ENCODE measurements at places on chromosomes 3 and 15.

DNA sequence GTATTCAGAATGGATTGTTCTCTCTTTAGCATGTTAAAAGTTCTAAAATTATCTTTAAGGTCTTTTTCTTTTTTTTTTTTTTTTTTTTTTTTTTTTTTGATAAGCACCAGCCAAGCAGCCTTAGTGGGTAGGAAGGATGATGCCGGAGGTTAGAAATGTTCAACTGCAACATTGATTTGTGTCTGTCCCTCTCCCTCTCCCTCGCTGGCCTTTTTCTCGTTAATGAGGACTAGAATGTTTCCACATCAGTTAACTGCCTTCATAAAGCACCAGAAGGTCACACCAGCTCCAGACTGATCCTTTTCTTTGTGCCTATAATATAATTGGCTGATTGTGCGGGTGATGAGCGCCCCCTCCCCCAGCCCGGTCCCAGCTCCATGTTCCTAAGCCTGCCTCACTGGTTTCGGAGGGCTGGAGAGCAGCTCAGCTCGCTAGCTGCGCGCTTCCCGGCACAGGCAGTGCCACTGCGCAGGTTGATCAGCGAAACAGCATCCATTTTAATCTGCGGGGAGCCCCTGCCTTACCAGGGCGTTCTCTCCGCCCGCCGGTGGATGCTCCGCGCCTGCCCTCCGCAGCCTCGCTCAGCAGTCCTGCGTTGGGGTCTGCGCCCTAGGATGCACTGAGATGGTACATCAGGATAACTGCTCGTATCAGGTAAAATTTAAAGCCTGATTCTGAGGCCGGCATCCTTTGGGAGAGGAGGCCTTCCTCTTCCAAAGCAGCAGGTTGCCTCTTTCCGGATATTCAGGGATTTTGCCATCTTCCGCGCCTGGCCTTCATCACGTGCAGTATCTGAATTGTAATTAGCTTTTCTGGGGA, 148.9 kb upstream of the IL12A start:
- DNase-seq: no peak

- DNase-seq: peak; percentile 83
Measured at GRCh38 chr3:42502429-42503250, at the start of gene VIPR1. Gene VIPR1, plus strand, starts transcription at chr3:42502643. Its CDS starts 93 bp downstream, at chr3:42502736.

DNA sequence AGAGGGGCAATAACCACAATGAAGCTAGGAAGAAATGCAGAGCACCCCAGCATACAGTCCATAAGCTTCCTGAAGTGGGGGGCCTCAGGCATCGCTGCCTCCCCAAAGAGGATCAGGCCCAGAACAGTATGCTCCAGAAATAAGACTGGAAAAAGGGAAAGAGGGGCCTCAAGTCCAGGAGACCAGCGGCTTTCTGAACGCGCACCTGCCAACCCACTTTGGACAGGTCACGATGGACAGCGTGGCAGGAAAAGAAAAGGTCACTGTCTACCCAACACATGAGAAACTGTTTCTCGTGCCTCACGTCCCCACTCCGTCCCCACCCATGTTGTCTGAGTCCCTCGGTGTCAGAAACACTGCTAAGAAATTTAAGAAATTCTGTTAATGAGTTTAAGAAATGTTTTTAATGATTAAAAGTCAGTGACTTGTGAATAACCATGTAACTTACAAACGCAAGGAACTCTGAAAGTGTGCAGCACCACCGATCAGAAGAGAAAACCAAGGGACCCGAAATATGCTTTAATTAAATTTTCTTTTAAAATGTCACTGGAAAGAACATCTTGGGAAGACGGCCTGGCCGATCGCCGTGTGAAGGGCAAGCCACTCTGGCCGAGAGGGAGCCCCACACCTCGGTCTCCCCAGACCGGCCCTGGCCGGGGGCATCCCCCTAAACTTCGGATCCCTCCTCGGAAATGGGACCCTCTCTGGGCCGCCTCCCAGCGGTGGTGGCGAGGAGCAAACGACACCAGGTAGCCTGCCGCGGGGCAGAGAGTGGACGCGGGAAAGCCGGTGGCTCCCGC, 1.7 kb upstream of the PPARG start:
- no peak for DNase-seq

DNA sequence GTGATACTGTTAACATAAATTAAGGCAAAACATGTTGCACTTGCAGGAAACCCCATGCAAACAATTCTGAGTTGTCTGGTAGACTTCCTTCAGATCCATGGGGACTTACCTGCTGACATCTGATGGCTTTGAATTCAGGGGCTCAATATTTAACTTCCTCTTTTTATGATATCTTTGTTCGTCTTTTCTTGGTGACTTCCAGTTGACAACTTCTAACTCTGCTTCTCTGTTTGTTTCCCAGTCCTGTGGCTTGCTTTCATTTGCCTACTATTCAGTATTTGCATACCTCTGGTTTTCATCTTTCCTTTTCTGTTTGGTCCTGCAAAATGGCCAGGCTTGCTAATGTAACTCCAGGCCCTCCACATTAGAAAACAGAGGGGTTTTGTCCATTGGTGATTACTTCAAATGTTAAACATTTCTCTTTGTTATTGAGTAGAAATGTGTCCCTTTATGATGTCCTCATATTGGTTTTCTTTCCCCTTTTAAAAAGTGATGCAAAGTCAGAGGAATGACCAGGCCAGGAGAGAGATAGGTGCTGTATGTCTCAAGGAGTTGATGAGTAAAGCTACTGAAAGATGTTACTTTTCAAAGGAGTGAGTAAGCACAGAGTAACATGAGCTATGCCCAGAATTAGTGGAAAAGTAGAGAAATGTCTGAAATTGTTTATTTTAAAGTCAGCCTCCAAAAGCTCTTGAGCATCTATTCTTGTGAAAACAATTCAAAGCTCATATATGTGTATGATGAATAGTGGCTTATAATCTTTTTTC, 335.9 kb downstream of the LPP start:
- DNase-seq: no peak

GRCh38 chr3:114295946-114296345, 2.1 kb downstream of the TIGIT start:
- no peak for DNase-seq

GRCh38 chr3:187458921-187459320, 90.7 kb downstream of the RTP4 start:
- no peak for DNase-seq

DNA sequence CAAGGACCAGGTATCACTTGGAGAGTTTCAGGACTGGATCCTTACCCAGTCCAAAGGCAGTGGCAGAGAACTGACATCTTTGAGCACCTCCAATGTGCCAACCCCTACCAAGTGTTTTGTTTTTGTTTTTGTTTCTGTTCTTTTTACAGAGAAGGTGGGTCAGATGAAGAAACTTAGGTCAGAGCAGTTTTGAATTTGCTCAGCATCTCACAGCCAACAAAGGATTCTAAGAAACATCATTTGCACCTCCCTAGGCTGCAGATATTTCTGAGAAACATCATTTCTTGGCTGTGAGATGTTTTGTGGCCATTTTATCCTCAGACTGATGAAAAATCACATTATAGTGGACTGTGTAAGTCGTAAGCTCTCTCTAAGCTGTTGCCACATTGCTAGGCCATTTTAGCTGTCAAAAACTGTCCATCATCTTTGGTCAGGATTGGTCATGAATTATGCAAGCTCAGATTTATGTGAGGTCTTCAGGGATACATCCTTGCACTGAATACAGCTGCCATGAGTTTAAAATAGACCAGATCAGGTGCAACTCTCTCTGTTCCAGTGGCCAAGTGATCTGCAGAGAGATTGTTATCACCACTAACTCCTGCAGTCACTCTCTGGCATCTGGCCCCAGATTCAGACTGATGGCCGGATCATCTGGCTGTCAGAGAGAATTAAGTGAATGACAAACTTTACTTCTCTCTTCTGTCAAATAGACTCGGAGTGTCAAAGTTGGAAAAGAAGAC, 341.5 kb downstream of the EPHB1 start:
- DNase-seq: no peak

GRCh38 chr3:46496746-46497555, 825 bp upstream of the RTP3 start:
- peak; percentile 41 for DNase-seq

DNA sequence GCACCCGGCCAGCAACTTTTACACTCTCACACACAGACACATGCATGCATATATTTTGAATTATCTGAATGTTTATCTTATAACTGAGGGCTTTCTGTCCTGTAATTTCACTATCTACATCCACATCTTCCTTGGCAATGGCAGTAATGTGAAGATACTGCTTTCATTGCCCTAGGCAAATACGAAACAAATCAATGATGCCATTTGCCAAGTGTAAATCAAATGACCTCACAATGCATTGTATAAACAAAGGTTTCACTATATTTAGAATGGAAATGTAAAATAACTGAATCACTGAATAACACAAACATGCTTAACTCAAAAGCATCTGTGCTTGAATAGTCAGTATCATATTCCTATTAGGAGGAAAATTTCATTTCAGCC, 455.6 kb downstream of the TBL1XR1 start:
- no peak for DNase-seq

GRCh38 chr15:84844964-84845363, 27.8 kb downstream of the ALPK3 start:
- DNase-seq: no peak

GRCh38 chr3:128297401-128298138, 144.3 kb downstream of the EEFSEC start:
- DNase-seq: no peak

DNA sequence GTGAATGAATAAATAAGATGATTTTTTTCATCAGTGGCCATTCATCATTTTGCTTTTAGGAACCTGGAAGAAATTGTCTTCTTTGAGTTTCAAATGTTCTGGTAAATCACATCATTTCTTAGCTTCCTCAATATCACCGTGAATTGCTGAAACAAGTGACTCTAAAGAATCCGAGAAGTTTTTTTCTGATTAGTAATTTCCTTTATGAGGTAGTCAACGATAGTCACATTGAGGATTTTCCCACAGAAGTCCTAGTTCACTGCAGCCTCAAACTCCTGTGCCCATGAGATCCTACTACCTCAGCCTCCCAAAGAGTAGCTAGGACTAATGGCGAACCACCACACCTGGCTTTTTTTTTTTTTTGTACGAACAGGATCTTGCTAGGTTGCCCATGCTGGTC, 3.6 kb upstream of the TMPRSS7 start:
- no peak for DNase-seq

- DNase-seq: no peak
Measured at GRCh38 chr15:67133026-67133425, 67.6 kb downstream of the SMAD3 start.

DNA sequence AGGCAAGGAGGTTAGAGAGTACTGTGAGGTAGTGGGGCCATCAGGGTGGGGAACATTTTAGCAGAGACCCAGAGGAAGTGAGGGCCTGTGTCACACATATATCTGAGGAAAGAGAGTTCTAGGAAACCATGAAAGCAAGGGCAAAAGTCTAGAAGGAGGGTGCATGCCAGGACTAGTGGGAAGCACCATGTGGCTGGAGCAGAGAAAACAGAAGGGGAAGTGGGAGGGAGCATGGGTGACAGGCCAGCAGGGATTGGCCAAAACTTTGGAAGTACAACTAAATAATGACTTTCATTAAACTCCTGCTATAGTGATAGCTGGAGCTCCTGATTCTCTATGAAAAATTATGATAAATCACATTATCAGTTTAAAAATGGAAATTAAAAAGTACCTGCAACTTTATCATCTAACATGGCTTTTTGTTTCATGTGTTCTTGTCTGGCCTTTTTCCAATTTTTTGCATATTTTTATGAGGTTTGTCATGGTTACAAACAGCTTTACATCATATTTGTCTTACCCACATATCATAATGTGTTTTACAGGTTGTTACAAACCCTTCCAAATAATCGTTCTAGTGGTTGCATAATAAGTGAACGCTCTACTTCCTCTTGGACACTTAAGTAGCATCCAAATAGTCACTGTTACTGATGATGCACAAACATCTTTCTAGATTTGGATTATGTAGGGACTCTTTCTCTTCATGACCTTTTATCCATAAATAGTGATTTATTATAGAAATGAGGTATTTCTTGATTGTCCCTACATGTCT, 168.3 kb downstream of the NEK10 start:
- no peak for DNase-seq

- no peak for DNase-seq
Measured at GRCh38 chr3:171142985-171143384, 116.5 kb upstream of the SLC2A2 start.

GRCh38 chr3:4888913-4889846, 90.1 kb upstream of the BHLHE40 start:
- DNase-seq: no peak

GRCh38 chr3:8556473-8556869, 54.8 kb downstream of the LMCD1 start:
- no peak for DNase-seq

GRCh38 chr3:141105828-141106628, 54.9 kb downstream of the SPSB4 start:
- DNase-seq: peak; percentile 16

DNA sequence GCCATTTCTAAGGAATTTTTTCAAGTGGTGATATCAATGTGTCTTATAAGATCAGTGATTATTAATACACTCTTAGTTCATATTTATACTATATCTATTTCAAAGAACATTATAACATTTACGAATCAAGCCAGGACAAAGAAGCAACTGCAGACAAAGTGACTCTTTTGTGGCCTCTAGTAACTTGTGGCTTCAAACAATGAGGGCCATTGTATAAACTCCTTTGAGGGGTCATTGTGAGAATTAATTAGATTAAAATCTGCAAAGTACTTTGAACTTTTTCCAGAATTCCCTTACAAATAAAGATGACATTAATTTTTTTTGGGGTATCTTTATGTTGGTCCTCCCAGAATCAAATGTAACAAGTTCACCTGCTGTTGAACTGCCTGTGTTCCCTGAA, 12.3 kb upstream of the SLC30A4 start:
- DNase-seq: no peak

GRCh38 chr15:88529021-88529630, 17.4 kb downstream of the DET1 start:
- DNase-seq: no peak

GRCh38 chr3:58766587-58767282, 100.2 kb upstream of the FAM3D start:
- no peak for DNase-seq

GRCh38 chr15:61079529-61079928, 149.6 kb downstream of the RORA start:
- no peak for DNase-seq

DNA sequence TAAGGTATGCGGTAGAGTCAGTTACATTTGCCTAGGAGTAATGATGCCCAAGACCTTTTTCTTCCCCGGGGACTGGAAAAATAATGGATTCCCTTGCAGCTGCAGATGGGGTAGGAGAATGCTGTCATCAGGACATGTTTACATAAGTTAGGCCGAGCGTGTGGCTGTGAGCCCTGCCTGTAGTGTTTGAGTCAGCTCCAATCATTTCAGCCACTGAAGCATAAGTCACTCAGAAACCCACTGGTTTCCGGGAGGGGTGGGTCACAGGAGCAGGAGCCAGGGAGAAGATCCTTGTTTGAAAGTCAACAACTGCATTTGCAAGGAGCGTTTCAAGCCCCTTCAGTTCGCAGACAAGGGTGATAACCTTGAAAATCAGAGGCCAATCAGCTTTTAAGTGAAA, 562.3 kb downstream of the MCTP2 start:
- DNase-seq: no peak

DNA sequence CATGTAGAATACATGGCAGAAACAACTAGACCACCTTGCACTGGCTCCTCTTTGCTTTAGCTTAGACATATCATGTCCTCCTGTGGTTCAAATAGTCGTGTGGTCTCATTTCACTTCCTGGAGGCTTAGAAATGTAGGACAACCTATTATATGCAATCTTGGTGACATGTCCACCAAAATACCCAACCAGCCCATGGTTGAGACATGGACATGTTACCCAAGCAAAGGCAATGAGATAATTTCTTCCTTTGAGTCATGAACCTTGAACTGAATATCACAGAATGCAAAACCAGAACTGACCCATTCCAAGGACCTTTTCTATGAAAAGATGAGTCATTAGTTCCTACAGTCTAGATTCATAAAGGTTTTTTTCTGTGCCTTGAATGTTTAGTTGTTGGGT, 309.0 kb upstream of the MDFIC2 start:
- no peak for DNase-seq

Data from activated CD8-positive, alpha-beta memory T cell treated with anti-CD3 and anti-CD28 coated beads for 1 hour (primary cell).